ENCODE measurements at places on chromosomes 5 and 9.

DNA sequence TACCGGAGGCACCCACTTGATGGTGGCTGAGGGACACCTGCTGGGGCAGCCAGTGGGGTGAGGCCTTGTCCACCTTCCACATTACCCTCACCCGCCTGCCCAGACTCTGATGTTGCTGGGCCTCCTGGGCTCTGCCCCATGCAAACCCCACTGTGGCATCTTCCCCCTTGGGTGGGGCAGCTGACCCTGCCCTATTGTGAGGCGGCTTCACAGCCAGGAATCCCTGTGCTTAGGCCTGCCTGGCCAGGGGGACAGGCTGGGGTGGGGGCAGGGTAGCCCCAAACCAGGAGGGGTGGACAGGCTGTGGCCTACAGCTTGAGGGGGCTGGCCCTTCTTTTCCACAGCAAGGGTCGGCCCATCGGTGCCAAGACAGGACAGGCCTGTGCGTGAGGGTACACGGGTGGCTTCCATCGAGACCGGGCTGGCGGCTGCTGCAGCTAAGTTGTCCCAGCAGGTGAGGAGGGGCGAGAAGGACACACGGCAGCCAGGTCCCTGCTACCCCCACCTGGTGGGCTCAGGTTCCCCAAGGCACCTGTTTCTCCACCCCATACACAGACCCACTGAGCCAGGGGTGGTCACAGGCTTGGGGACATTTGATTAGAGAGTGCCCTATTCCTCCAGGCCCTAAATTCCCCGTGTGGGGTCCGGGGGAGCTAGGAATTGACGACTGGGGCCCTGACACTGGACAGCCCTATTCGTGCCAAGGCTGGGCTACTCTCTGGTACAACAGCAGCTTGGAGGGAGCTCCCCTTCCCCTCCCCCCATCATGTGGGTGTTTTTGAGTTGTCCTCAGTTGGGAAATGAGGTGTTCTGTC lies 99.2 kb downstream of the PHF2 start:
- DNase-seq, result no peak

DNA sequence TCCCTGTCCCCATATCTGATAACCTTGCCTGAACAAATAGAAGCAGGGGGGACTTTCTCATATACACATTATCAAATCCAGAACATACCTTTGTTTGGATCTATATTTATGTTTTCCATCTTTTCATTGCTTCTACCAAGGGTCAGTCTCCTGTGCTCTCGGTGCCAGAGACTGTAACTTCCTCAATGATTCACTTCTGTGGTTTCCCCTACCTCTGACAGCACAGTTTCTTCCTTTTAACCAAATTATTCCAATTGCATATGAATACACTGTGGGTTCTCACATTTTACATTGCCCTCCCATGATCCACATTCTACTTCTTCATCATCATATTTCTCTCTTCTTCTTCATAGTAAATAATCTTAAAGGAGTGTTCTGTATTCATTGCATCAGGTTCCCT lies 32.2 kb downstream of the NMUR2 start:
- DNase-seq, result no peak

DNA sequence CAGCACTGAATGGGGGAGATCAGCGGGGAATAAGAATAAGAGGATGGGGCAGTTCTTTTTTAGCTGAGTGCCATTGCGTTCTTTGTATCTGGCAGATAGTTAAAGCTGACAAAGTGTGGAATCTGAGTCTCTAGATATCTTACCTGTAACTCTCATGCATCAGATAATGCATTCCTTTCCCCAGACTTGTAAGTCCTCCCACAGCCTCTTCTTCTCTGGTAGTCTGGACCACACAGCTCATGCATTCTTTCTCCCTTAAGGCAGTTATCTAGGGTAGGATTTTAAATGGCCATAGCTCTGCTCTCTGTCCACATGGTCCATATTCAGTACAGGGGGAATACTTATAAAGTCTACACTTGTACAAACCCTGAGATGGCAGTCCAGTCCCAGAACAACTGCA lies 54.0 kb upstream of the FGF10 start:
- DNase-seq, result no peak

DNA sequence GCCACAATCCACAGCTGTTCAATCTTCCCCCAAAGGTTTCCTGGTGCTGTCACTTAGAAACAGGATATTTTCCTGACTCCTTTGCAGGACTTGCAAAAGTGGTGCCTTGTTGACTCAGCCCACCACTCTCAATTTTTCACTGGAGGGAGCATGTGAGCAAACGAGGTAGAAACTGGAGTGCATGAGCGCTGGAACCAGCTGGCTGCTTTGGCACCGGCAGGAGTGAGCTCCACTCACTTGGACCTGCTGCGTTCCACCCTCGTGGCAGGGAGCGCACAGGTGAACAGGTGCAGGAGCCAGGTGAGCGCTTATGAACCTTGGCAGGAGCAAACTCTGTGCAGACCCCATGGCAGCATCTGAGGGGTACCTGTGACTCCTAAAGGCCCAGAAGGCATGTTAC lies 364.1 kb upstream of the RORB start:
- no peak for DNase-seq

DNA sequence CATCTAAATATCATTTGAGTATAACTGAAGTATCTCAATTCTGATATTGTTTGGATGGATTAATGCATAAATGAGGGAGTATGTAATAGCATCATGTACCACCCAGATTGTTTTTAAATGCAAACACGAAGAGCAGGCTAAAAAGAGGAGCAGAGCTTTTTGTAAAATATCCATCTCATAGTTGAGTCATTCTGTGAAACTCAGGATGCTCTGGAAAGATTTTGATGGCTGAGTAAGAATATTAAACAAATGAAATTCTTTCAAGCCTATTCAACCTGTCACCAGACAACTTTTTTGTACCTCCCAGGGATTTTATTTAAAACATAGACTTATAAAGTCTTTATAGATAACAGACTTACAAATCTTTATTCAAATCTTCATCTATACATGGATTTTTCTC lies 625.9 kb downstream of the TLE4 start:
- DNase-seq, result no peak

GRCh38 chr9:25353783-25354182 lies 324.5 kb downstream of the TUSC1 start:
- no peak for DNase-seq
